ENCODE measurements at places on chromosomes 6 and 20. TPM values are rescaled to one million over a fixed set of nuclear protein-coding genes. Genes with fewer than 3 reads are reported as not detected.
A peak's percentile ranks its signal among the peaks of the same experiment; 100 is the strongest.

The JAG1 gene
- total RNA-seq, result 278 TPM

DNA sequence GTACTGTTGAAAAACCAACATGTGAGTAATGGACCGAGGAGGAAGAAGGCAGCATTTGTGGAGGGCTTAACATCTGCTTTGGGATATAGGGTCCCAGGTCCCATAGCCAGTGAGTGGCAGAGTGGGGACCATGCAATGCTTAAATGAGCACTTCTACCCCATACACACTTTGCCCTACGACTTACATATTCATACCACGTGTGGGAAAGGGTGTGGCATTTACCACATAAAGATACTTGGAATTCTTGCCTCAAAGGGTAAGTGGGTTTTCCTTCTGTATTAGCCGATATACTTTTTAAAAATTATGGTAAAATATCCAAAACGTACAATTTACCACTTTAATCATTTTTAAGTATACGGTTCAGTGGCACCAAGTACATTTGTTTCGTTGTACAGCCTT is 199.3 kb downstream of the BACH2 start:
- peak; percentile 55 for DNase-seq
- no peaks in the 10 kb centered on the region for H3K36me3 ChIP-seq
- H3K4me3 ChIP-seq, result peak overlapping the region; percentile 12
- H3K27me3 ChIP-seq, result no peaks in the 10 kb centered on the region
- peaks cover 22% of the 10 kb centered on the region for H3K4me1 ChIP-seq
- peak overlapping the region; percentile 81 for H3K27ac ChIP-seq

- H3K4me1 ChIP-seq, result peaks cover 20% of the 10 kb centered on the region
- DNase-seq, result no peak
- no peaks in the 10 kb centered on the region for H3K36me3 ChIP-seq
- H3K4me3 ChIP-seq, result no peak overlapping the region
Observed at GRCh38 chr6:3693831-3694230, 57.7 kb downstream of the PXDC1 start.

- no peaks in the 10 kb centered on the region for H3K27me3 ChIP-seq
- no peak overlapping the region for H3K4me3 ChIP-seq
- H3K36me3 ChIP-seq, result peaks cover 6% of the 10 kb centered on the region
- H3K4me1 ChIP-seq, result no peaks in the 10 kb centered on the region
- no peak for DNase-seq
- H3K27ac ChIP-seq, result no peak overlapping the region
Observed at GRCh38 chr20:4193069-4193452, 177.7 kb upstream of the RNF24 start.
